NCI-H2171 treated with DMSO at 0.1 percent for 48 hours (cell line): ENCODE measurements at places on chromosomes 11 and 22.

DNA sequence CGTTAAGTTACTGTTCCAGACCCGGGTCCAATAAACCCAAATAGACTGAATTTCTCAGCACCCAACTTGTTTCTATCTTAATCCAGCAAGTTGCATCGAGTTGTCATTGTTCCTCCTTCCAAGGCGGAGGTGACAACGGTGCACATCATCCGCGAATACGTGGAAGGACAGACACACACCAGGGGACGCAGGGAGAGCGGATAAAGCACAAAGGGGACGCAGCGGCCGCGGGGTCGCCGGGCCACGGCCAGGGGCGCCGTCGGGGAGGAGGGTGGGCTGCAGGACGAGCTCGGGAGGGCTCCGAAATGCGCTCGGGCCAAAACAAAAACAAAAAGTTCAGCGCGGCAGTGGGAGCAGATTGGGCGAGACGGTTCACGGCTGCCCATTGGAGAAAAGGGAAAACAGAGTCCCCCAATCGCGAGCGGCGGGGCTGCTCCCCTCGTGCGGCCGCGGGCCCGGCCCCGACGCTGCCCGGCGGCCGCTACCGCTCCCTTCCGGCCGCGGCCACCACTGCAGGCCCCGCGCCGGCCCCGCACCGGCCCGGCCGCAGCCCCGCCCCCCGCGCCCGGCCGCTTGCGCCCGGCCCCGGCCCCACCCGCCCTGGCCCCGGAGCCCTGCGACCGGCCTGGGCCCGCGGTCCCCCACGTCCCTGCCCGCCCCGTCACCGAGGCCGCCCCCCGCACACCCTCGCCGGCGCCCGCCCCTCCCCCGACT lies 518 bp downstream of the KMT5B start:
- DNase-seq, result peak; percentile 71

- DNase-seq, result no peak
Measured at GRCh38 chr11:80109031-80109430, 668.2 kb upstream of the TENM4 start.

GRCh38 chr11:91527380-91528030 lies 697.1 kb upstream of the FAT3 start:
- no peak for DNase-seq

DNA sequence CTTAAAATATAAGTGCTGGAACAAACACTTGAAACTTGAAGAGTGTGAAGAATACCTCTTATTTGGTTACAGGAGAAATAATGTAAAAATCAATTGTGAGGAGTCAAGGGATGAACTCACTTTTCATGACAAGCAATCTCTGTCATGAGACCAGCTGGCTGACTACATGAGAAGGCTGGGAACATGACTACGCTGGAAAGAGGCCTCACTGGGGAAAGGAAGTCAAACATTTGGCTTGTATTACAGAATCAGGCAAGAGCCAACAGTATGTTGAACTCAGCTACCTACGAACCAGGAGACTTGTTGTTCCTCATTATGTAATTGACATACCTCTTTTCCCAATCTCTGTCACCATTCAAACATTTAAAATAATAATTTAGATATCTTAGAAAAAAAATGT lies 14.4 kb downstream of the DCDC1 start:
- peak; percentile 96 for DNase-seq

GRCh38 chr22:20027966-20028854 lies 7.3 kb downstream of the TANGO2 start:
- no peak for DNase-seq

DNA sequence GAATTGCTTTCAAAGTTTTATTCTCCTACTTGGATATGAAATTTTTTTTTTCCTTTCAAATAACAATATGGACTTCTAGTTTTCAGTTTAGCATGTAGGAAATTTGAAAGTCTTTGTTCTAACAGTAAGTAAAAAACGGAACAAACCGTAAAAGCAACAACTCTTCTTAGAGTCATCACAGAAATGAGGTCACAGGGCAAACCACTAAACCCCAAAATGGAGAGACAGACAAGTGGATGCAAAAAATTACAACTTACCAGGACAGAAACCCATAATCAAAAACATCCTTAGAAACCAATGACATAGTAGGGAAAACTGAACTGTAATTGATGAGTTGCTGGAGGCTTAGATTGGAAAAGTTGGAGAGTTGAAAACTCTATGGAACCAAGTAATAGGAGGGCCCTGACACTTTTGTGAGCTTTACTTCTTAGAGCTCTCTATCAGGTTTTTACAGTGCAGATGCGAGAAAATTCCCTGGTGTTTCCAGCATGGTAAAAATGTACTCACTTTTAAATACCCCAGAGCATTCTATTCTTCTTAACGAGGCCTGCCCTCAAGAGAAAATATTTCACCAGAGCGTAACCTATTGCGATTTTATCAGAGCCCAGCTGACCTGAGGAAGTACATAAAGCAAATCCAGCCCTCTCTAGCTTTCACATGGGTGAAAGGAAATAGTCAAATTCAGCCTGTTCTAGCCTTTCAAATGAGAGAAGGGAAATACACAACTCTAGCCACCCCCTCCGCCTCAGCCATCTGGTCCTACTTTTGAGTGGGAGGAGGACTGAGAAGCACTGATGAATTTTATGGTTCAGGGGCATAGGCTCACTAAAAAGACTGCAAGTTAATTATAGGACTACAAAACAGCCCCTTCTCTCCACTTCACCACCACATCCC lies 39.1 kb downstream of the CASP12 start:
- DNase-seq, result no peak

DNA sequence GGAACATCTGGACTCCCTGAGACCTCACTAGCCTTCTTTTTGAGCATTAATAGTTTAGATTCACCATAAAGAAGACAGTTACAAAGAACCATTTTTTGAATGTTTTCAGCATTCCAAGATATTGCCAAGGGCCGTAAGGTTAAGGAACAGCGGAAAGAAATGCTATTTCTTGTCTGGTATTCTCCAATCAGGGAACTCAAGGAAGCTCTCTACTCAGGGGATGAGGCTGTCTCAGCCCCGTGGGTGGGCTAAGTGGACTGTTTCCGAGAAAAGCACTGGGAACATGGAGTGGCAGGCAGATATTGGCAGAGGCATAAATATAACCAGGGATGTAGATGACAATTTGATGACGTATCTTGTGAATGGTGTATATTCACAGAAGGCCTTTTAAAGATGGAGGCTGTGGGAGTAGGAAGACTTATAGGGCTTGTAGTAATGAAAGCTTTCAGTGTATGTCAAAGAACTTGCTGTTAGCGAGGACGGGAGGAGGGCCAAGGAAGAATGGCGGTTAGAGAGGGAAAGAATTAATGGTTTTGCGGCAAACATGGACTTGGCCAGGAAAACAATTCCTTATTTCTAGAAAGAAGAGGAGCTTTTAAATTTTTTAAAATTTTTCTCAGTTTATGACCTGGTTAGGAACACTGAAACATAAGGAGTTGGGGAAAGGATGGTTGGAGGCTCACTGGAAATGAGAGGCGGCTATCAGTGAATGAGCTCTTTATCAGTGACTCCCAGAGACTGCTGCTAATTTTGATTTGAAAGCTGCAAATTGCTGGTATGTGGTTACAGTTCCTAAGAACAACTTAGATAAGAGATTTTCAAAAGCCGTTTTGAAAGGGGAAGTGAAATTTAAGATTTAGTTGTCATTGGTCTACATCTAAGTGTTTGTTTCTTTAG lies 64.6 kb downstream of the ST3GAL4 start:
- no peak for DNase-seq

DNA sequence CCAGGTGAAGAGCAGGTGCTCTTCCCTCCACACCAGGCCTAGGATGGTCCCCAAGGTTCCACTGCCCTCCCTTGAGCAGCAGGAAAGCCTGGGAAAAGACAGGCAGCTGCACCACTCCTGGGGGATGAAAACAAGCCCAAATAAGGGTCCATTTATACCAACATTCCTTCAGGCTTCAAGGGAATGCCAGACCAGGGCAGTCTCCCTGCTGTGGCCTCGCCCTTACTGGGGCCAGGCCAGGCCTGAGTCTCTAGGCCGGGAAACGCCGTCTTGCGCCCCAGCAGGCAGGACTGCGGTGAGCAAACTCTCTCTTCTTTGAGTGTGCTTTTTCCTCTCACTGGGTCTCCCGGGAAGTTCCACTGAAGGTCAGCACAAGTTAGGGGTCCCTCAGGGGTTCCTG lies 443.5 kb downstream of the SOX6 start:
- no peak for DNase-seq

DNA sequence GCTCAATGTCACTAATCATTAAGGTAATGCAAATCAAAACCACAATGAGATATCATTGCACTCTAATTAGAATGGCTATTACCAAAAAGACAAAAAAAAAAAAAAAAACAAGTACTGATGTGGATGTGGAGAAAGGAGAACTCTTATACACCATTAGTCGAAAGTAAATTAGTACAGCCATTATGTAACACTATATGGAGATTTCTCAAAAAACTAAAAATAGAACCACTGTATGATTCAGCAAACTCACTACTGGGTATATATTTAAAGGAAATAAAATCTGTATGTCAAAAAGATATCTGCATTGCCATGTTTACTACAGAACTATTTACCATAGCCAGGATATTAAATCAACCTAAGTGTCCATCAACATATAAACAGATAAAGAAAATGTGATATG lies 265.4 kb upstream of the ARHGAP20 start:
- no peak for DNase-seq

GRCh38 chr11:79544361-79544760 lies 103.5 kb upstream of the TENM4 start:
- no peak for DNase-seq

- DNase-seq, result no peak
Measured at GRCh38 chr11:125603207-125603606, 10.6 kb downstream of the STT3A start.

DNA sequence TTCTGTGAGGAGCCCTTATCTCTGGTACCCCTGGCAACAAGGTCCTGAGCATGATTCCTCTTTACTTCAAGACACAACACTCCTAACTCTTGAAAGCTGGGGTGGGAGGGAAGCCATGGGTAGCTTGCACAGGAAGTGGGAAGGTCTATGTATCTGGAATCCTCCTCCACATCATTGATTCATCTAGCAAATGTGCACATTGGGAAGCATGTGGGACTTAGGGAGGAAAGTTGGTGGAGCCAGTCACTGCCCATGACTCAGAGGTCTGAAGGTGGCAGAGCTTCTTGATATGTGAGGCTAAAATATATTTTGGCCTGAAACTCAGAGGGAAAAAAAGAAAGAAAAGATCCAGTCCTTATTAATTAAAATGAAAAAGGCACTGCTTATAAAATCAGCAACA lies 1000.9 kb downstream of the DLG2 start:
- no peak for DNase-seq

DNA sequence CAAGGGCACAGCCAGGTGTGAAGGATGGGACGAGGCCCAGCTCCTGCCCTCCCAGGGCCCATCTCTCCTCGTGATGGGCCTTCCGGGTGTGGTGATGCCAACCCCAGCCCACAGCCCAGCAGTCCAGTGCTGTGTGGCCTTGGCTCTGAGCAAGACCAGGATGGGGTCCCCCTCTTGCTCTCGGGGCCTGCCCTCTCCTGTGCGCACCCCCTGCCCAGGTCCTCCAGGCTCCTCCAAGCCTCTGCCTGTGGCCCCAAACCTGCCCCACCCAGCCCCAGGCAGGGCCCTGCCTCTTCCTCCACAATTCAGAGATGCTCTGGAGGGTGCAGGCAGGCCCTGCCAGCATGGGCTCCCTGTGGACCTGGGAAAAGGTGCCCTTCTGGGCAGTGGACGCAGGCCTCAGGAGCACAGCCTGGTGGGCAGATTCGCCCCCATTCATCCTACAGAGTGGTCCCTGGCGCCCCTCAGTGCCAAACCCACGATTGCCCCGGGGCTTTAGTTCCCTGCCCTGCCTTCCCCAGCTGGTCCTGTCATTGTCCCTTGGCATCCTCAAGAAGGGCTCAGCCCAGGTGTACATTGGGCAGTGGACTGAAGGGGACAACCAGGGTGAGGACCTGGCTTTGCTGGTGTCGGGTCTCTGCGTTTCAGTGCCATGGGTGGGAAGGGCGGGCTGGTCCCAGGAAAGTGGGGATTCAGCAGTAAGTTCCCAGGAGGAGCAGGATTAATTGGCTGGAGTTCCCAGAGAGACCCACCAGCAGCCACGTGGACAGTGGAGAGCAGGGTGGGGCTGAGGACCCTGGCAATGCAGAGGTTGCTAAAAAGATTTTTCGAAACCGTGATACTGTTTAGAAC lies 19.8 kb downstream of the EIF1AD start:
- no peak for DNase-seq

DNA sequence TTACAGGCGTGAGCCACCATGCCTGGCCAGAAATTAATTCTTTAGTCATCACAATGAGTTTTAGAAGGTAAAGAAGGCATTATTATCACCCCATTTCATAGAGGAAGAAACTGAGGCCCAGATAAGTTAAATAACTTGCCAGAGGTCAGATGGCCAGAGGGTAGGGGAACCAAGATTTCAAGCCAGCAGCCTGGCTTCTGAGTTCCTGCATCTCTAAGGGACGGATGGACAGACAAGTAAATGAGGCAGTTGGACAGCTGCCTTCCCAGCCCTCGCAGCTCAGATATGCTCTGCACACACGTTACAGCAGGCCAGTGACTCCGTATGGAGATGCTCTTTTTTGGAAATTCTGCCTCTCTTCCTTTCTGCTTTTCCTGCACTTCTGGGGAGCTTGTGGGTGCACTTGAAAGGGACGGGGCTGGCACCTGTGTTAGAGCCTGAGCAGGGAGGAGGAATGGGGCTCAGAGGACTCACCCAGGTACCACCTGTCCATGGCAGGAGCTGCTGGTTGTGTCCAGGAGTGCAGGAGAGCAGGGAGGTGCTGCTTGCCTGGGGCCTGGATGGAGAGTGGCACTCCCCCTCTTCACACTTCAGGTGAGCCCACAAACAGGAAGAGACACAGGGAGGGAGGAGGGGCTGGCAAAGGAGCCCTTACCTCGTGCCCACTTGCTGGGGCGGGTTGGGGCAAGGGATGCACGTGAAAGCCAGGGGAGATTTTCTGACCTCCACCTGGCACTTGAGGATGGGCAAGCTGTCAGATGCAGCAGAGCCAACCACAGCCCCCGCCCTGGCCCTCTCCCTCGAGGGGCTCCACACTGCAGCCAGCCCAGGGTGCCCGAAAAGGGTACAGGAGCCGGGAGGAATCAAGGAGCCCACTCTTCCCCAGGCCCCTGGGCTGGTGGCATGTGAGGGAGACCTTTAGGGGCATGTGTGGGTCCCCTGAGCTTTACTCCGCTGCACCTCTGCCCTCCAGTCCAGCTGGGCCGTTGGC lies 3.3 kb upstream of the FXYD2 start:
- DNase-seq, result peak; percentile 0

GRCh38 chr11:74025467-74026166 lies 16.7 kb upstream of the UCP3 start:
- no peak for DNase-seq

DNA sequence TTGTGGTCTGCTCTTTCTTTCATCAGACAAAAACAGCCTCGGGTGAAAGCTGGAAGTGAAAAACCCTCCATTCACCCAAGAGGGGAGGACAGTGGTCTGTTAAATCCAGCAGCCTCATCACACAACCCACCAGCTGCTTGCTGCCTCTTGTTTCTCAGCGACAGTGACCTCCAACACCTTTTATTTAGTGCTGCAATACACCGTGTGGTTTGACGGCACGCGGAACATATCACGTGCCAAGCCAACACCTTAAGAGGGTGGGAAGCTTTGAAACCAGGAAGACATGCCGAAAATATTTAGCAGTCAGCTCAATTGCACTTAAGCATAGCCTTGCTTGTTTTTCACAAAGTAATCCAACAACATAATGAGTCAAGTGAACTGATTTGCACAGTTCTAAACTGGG lies 39.8 kb upstream of the POGLUT3 start:
- no peak for DNase-seq
